ENCODE measurements at places on chromosomes 6 and 20. TPM values are rescaled to one million over a fixed set of nuclear protein-coding genes. Genes with fewer than 3 reads are reported as not detected.

- no peak for DNase-seq
These were observed 72.6 kb upstream of the SCGN start for GRCh38 chr6:25579391-25579883.

- DNase-seq: no peak
These were observed 120.4 kb downstream of the BCAS1 start for GRCh38 chr20:53950031-53950430.

- no peak for DNase-seq
These were observed 230.3 kb downstream of the TFAP2A start for GRCh38 chr6:10184371-10185227.

- no peak for DNase-seq
These were observed 48.7 kb downstream of the PSMG4 start for GRCh38 chr6:3307436-3307835.

DNA sequence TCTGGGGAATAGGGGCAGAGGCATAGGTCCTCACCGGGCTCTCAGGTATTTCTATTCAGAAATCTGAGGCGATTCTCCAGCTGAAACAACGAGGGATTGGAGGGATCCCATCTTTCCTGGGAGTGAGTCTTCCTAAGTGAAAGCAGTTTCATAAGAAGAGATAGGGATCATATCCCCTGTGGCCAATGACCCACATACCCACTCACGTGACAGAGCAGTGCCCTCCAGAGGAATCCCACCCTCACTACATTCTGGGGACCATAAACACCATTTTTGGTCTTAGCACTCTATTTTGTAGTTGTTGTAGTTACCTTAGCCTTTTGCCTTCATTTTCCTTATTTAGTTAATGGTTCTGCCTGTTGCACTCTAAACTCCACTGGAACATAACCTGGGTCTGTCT lies 121.1 kb downstream of the GPR63 start:
- DNase-seq: no peak

DNA sequence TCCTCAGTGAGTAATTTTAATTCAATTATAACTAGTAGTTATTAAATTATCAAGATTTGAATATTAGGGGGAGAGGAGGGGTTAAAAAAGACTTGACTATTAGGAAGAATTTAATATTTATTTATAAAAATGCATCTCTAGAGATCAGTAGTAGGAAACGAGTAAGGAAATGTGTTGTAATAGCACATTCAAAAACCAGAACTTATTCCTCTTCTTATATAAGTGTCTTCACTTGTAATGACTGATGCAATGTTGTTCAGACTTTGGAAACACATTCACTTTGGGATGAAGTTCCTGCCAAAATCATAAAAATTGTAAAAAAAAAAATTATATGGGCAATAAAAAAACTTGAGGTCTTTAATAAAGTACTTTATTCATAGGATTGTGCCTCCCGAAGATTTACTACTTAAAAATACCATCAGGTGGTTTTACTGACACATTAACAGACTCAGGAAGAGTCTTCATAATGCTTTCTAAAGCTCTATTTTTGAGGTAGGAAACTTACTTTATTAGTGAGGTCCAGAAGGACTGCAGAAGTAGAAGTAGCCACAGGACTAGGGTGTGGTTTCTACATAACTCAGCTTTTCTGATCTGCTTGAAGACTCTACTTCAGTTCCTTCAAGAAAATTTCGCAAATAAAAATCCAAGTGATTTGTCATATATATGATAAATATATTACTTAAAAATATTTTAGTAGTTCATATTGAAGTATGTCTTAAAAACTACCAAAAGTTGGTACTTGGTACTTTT lies 59.8 kb downstream of the CCDC170 start:
- DNase-seq: no peak

TGM3 gene
- total RNA-seq: not detected

DNA sequence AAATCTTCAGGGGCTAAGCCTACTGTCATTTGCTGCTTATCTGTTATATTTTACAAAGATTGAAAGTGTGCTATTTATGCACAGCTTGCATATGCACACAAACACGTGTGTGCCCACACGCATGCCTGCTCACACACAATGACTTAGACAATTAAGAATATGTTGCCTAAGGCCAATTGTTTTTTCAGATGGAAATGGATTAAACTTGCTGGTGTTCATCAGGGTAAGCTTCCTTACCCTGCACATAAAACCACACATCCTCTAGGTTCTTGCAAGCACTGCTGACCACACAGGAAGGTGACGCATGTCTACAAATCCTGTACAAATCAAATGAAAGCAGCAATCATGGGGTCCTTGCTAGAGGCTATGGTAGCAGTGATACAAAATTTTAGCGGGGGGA lies 58.4 kb downstream of the GJA10 start:
- peak; percentile 59 for DNase-seq

DNA sequence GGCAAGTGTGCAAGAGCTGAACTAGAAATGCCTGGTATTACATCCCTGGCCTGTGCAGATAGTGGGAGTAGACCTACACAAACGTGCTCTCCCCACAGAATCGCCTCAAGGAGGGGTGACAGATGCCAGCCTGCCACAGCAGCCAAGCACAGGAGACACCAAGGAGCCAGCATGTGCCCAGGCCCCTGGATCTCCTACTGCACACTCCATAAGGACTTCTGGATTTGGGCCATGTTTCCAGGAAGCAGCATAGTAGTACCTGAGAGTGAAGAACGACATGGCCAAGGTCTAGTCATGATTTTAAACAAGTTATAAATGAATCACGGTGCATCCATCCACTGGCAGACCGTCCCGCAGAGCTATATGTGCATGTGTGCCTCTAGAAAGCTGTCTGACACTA lies 232.2 kb downstream of the SYNDIG1 start:
- DNase-seq: no peak

Measured in activated naive CD8-positive, alpha-beta T cell treated with anti-CD3 and anti-CD28 coated beads for 36 hours (primary cell).